ENCODE measurements at places on chromosomes 4 and X. TPM values are rescaled to one million over a fixed set of nuclear protein-coding genes. Genes with fewer than 3 reads are reported as not detected.

Gene GSX2
- not detected for polyA plus RNA-seq

Gene RTL3
- 0.03 TPM for polyA plus RNA-seq

Gene ZAR1
- not detected for polyA plus RNA-seq

Gene FSTL5
- 0.64 TPM for polyA plus RNA-seq

Gene F8A3
- polyA plus RNA-seq, result 3.0 TPM

Gene DUSP21
- not detected for polyA plus RNA-seq

Gene SMARCA1
- 37.0 TPM for polyA plus RNA-seq

Gene ACTRT1
- polyA plus RNA-seq, result not detected

Gene SYN1
- 16.5 TPM for polyA plus RNA-seq

DNA sequence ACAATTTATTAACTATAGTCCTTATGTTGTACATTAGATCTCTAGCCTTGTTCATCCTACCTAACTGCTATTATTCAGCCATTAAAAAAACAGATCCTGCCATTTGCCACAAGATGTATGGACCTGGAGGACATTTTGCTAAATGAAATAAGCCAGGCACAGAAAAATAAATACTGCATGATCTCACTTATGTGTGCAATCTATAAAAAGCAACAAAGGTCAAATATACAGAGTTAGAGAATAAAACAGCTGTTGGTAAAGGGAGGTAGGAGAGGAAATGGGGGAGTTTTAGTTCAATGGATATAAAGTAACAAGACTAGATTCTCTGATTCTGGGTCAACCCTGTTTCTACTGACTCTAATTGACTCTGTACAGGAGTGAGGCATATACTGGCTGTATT, 103.3 kb upstream of the FAM9C start:
- no peak for DNase-seq

- DNase-seq, result no peak
Observed at GRCh38 chr4:17763416-17763815, 18.0 kb downstream of the FAM184B start.

DNA sequence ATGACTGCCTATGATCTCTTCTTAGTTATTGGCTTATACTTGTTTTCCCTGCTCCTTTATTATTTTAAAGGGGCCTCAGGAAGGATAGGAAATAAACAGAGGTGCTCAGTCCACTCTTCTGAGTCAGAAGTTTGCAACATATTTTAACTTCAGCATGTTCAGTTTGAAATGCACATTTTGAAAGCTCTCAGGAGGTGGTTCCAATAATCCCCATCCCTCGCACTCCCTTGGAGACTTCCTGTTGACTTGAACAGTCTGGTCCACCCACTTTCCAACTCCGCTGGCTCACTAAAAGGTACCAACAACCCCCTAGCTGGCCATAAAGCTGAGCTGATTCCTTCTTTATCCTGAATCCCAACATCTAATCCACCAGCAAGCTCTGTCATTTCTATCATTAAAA, 78.3 kb upstream of the DUSP21 start:
- no peak for DNase-seq

Measured in adrenal gland (tissue), 19 donors.